ENCODE measurements at places on chromosomes 16 and 17.

- DNase-seq, result no peak
These were observed 206.1 kb upstream of the ZFHX3 start for GRCh38 chr16:73253922-73254480.

DNA sequence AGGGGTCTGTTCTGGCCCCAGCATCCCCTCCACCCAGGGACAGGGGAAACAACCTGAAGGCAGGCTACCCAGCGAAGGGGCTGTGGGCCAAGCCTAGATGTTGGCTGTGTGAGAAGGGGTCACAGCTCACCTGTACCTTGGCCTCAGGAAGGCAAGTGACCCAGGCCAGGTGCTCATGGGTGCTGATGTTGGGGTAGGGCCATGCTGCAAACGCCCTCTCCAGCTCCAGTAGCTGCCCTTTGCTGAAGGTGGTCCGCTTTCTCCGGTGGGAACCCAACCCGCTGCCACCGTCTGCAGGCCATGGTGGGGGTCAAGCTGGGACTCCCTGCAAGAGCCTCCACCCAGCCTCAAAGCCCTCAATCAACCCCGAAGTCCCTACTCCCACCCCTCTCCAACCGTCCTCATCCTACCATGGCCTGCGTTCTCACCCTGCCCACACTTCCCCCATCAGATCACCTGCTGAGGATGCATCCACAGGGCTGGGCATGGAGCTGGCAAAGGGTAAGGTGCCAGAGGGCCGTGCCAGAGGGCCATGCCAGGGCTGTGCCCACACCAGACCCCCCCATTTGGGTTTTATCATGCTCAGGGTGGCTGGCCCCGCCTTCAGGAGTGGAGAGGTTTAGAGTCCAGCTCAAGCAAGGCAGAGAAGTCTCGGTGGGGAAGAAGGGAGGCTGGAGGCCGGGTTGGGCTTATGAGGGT is at the start of gene SEBOX:
SEBOX (minus strand) TSS at position 535 of the 699 bp plus-strand sequence; CDS start at position 487, 48 bp downstream.
- no peak for DNase-seq

DNA sequence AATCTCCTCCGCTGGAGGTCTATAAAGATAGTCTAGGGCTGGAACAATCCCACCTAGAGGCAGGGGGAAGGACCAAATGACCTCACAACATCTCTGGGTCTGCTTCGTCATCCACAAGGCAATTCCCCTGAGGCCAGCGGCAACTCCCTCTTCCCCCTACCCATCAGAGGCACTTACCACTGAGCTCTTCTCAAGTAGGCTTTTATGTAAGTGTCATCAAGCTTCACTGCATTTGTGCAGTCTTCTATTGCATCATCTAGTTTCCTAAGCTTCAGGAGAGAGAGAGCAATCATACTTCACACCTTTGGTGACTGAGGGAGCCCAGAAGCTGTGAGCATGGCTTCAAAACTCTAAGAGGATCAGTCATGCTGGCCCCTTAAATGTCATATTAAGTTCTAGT is 21.0 kb downstream of the CNP start:
- DNase-seq, result no peak

DNA sequence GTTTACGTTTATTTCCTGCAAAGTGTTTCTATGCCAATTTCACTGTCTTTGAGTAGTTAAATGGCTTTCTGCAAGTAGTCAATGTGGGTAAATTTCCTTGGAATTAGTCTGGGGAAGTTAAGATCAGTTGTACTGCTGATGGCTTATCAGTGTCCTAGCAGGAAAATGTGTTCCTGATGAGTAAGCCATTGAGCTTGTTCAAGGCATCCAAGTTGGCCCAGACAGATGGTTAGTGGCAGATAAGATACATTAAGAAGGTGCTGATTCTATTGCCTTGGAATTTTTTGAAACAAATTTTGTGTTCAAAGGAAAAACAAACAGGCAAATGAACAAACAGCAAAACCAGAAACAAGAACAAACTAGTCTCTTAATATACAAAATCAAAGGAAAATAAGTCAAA is 258.4 kb downstream of the MAP2K6 start:
- DNase-seq, result no peak

DNA sequence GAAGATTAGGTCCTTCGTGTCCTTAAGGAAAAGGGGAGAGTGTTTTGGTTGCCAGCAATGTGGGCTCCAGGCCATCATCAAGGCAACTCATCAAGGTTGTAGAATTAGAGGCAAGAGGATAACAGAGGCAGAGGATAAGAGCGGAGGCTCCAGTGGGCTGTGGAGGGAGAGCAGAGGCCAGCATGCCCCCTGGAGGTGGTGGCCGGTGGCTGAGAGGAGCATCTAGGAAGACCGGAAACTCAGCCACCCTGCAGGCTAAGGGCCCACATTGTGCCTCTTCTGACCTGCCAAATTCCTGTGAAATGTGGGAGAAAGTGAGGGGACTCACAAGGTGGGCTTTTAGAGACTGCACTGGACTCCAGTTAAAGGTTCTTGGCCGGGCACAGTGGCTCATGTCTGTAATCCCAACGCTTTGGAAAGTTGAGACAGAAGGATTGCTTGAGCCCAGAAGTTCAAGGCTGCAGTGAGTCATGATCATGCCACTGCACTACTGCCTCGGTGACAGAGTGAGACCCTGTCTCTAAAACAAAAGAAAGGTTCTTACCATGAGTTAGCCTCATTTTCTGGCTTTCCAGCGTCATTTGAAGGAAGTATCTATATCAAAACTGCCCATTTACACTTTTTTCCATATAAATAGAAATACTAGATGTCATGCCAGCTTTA is 62.7 kb upstream of the ADORA2B start:
- DNase-seq, result no peak

- DNase-seq, result no peak
These were observed 61.6 kb downstream of the MRTFB start for GRCh38 chr16:14132696-14133048.

DNA sequence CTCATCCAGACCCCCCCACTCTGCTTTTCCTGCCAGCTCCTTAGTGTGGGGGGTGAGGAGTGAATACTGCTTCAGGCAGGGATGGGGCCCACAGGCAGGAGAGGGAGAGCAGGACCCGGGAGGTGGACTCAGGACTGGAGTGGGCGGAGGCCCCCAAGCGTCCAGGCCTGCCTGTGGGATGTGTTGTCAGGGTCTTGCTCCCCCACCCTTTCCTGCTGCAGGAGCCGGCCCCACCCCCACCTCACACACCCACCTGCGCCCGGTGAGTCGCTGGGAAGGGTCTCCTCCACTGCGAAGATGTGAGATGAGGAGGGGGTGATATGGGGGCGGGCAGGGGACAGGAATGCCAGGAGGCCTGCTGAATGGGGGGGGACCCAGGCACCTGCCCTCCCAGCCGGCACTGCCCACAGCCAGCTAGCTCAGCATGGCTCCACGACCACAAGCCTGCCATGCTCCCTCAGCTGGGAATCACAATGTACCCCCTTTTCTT is 1.1 kb downstream of the FAM171A2 start:
- no peak for DNase-seq

DNA sequence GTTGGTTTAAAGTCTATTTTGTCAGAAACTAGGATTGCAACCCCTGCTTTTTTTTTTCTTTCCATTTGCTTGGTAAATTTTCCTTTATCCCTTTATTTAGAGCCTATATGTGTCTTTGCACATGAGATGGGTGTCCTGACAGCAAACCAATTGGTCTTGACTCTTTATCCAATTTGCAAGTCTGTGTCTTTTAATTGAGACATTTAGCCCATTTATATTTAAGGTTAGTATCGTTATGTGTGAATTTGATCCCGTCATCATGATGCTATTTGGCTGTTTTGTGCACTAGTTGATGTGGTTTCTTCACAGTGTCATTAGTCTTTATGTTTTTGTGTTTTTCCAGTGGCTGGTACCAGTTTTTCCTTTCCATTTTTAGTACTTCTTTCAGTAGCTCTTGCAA is 127.7 kb upstream of the ZNF267 start:
- DNase-seq, result no peak

- DNase-seq, result no peak
These were observed 9.7 kb downstream of the IRX6 start for GRCh38 chr16:55333684-55334083.

- no peak for DNase-seq
These were observed 593.5 kb upstream of the SOX9 start for GRCh38 chr17:71527311-71527710.
